Activated CD8-positive, alpha-beta T cell treated with anti-CD3 and anti-CD28 coated beads for 36 hours (primary cell): ENCODE measurements at places on chromosomes 12 and 14. TPM values are rescaled to one million over a fixed set of nuclear protein-coding genes. Genes with fewer than 3 reads are reported as not detected.

- DNase-seq: no peak
Measured at GRCh38 chr14:38120109-38120508, 87.6 kb upstream of the SSTR1 start.

DNA sequence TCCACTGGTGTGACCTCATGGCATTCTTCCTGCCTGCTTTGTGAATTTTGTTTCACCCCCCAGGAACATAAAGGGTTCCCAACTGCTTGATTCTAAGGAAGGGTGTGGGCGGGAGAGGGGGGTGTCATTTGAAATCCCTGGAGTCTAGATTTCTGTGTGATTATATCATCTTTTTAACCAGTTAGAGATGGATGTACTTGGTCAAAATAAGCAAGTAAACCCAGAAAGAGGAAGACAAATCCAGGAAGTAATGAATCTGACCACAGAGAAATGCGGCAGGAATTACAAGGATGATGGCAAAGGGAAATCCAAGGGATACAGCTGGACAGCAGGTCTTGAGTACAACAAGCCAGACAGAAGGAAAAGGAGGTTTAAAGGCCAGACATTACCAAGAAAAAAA is 38.9 kb downstream of the DMAC2L start:
- no peak for DNase-seq

GRCh38 chr12:23758608-23759007 is 190.9 kb downstream of the SOX5 start:
- DNase-seq: no peak

- DNase-seq: no peak
Measured at GRCh38 chr14:89550821-89551220, 133.8 kb upstream of the FOXN3 start.

Gene SLC17A8
- not detected for total RNA-seq

Gene CHPT1
- total RNA-seq: 15.8 TPM

Gene SERPINA4
- not detected for total RNA-seq
